ENCODE measurements at places on chromosomes 6 and 20. TPM values are rescaled to one million over a fixed set of nuclear protein-coding genes. Genes with fewer than 3 reads are reported as not detected.

DNA sequence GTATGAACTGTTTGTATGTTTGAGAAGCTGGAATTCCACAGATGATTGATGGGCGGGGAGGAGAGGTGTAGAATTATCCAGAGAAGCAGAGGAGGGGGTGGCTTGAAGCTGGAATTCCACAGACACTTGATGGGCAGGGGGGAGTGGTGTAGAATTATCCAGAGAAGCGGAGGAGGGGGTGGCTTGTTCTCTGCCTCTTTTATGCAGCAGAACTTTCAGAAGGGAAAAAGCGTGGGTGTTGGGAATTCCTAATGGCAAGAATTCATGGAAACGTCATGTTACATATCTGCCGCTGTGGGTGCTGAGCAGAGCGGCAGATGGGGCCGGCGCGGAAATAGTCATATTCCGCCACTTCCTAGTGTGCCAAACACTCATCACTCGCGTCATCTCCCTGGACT, 167.9 kb upstream of the KCNG1 start:
- no peak for DNase-seq

GRCh38 chr20:41452226-41452625, 85.6 kb upstream of the EMILIN3 start:
- no peak for DNase-seq

DNA sequence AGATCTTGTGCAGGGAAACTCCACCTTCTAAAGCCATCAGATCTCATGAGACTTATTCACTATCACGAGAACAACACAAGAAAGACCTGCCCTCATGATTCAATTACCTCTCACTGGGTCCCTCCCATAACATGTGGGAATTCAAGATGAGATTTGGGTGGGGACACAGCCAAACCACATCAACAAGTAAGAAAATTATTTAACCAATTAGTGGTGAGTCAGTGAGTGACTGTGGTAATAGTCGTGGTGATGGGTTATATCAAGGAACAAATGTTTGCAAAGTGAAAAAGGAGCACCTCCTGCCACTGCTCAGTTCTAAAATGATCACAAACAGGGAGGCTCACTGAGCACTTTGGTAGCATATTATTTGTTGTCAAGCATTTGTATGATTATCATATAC, 20.6 kb downstream of the EPM2A start:
- no peak for DNase-seq

DNA sequence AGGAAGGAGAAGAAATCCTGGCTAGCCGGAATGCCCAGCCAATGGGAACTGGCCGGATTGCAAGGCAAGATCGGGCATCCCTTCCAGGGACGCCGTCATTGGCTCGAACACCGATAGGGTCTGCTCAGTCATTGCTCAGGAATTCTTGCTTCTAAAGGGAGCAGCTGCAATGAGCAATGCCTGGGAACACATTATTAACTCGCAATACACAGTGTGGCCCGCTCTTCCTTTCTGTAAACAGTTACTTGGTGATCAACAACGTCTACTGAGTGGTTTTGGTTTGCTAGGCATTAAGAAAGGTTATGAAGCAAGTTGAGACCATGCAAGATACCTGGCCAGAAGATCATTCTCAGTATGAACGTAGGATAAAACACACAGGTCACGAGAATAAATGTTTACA, 165.4 kb upstream of the CITED2 start:
- no peak for DNase-seq

DOK5 gene
- total RNA-seq, result 0.55 TPM

DNA sequence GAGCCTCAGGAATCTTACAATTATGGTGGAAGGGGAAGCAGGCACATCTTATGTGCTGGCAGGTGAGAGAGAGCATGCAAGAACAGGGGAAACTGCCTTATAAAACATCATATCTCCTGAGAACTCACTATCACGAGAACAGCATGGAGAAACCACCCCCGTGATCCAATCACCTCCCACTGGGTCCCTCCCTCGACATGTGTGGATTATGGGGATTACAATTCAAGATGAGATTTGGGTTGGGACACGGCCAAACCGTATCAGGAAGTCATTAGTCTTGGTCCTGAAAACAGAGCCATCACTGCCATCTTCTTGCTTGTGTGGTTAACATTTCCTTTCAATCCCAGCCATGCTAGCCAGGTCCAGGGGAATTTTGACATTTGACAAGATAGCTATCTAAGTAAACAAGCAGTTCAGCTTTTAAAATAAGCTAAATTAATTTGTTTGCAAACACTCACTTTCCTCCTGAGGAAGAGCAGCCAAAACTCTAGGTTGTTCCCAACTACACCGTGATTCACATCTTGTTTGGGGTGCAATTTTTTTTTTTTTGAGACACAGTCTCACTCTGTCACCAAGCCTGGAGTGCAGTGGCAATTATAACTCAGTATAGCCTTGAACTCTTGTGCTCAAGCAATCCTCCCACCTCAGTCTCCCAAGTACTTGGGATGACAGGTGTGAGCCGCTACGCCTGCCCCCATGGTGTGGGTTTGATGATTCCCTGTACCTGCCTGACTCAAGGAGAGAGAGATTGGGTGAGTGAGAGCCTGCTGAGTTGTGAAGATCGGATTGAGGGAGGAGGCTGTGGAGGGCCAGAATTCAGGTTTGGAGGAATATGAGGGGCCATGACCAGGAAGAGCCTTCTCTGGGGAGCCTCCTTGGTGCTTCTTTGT, 13.0 kb upstream of the PPP1R14C start:
- DNase-seq, result no peak

DNA sequence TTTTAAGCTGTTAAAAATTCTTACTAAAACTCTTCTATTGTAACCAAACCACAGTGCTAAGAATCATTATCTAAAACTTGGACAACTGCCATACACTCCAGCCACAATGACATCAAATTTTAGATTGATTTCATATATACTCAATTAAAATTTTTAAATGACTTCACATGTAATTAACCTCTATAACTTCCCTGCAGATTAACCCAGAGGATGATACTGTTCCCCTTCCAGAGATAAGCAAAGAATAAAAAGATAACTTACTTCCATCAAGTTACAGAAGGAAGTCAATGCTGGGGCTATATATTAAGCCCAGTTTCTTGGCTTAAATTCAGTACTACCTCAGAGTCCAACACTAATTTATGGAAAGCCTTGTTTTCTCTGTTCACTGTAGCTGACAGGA, 71.3 kb downstream of the ARHGAP18 start:
- DNase-seq, result peak; percentile 45

GRCh38 chr20:39462416-39462945, 500.3 kb downstream of the DHX35 start:
- DNase-seq, result no peak

- DNase-seq, result no peak
Measured at GRCh38 chr6:133340557-133340956, 99.4 kb downstream of the EYA4 start.

DNA sequence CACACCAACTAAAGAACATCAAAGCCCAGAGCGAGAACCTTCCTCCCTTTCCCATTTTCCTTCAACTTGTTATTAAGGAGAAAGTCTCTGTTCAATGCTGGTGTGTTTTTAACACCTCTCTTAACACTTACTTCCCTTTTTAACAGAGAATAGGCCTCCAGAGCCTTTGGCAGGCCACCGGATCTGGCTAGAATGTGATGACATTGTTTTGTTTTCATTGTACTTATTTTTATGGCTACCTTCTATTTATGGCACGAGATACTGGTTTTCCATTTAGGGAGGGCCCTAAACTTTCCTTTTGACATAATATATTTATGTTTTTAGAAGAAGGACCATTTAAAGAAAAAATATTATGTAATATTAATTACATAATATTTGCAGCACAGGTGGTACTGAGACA, 21.6 kb downstream of the TCF15 start:
- no peak for DNase-seq
